ENCODE measurements at places on chromosomes 11 and 22.

GRCh38 chr11:43582024-43582862 is 98.3 kb upstream of the HSD17B12 start:
- no peak for DNase-seq

DNA sequence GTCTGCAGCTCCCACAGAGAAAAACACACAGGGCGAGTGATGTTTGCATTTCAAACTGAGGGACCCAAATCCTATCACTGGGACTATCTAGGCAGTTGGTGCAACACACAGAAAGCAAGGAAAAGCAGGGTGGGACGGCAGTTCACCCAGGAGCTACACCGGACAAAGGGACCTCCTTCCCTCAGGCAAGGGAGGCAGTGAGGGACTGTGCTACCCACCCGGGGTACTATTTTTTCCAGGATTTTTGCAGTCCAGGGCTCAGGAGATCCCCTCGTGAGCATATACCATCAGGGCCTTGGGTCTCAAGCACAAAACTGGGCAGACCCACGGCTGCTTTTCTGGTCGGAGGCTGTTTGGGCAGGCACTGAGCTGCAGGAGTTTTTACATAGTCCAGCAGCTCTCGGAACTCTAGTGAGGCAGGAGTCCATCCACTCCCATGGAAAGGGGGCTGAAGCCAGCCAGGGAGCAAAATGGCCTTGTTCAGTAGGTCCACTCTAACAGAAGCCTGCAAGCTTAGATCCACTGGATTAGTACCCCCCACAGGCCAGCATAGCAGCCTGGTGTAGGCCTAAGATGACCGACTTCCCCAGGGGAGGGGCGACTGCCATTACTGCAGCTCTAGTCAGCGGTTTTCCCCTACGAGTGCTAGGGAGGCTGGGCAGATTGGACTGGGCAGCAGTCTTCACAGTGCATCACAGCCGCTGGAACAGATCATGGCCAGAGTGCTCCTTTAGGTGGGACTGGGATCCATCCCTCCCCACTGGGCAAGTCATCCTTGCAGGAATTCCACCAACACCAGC is 28.2 kb downstream of the CARD18 start:
- no peak for DNase-seq

GRCh38 chr11:76260296-76260925 is 54.1 kb upstream of the WNT11 start:
- DNase-seq = no peak

GRCh38 chr11:44342616-44343015 is 32.7 kb upstream of the ALX4 start:
- no peak for DNase-seq

DNA sequence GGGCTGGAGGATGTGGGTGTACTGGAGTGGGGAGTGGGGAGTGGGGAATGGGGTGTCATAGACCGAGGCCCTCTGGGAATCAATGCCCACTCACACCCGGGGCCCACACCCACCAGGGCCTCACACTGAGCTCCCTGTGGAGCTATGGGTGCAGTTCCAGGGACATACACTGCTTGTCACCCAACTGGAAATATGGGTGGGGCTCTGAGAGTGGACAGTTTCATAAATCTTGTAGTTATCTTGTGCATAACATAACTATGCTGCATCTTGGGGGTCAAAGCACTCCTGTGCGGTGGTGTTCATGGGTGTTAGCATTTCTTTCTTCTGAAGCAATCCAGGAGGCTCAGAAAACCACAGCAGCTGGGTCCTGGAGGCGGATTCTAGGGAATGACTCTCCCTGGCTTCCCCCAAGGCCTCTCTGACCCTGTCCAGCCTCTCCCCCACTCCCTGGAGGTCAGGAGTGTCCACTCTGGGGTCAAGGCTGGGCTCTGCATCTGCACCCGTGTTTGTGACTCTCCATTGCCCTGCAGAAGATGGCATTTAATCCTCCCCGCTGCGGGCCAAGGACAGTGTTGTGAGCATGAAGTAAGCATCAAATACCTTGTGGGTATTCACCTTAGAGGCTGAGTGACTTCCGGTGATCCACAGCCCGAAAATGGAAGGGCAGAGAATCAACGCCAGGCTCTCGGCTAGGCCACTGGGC is 172.5 kb downstream of the CTTN start:
- DNase-seq = no peak

DNA sequence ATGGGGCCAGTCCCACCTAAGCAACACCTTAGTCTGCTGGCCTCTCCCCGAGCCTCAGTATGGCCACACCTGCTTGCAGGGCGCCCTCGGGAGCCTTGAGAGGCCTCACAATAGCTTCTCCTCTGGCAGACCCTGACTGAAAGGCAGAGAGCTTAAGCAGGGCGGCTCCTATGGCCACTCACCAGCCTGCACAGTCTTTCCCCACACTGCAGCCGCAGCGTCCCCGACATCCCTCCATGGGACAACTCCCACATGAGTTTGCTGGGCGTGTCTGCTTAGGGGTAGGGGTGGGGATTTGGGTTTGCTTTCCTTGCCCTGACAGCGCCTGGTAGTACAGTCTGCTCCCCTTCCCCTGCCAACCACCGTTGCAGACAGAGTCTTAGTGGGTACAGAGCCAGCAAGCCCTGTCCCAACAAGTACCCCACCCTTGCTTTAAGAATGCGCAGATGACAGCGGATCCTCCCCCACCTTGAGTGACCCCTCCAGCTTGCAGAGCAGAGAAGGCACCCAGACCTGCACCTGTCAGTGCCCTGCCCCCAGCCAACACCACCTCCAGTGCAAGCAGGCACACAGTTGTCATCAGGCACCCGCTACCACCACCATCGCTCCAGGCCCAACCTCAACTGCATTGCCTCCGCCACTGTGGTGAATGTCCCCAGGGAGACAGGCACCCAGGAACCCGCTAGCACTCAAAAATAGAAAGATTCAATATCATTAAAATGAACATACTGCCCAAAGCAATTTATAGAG is 413.8 kb upstream of the ARHGAP42 start:
- no peak for DNase-seq

DNA sequence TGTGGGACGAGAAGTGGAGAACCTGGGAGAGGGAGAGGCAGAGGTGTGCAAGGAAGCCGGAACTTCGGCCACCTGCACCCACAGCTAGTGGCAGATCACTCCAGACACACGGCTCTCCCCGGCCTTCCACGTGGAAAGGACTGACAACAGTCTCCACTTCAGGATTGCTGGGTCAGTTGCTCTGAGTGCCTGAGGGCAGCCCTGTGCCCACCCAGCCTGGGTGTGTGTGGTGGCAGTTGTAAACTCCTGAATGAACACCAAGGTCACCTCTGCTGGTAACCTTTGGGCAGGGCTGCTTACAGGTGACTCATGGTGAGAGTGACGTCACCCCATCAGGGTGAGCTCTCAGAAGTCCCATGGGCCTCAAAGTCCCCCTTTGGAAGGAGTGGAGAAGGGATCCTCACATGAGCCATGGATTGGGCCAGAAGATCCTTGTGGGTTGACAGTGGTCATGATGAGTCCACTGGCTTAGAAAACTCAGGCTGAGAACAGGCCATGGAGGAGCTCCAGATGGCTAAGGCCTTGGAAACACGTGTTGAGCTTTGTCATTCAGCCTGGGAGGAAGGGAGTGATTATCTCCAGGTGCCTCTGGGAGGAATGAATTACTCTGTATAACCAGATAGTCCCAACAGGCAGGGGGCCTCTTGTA is 71.3 kb downstream of the BCR start:
- no peak for DNase-seq

DNA sequence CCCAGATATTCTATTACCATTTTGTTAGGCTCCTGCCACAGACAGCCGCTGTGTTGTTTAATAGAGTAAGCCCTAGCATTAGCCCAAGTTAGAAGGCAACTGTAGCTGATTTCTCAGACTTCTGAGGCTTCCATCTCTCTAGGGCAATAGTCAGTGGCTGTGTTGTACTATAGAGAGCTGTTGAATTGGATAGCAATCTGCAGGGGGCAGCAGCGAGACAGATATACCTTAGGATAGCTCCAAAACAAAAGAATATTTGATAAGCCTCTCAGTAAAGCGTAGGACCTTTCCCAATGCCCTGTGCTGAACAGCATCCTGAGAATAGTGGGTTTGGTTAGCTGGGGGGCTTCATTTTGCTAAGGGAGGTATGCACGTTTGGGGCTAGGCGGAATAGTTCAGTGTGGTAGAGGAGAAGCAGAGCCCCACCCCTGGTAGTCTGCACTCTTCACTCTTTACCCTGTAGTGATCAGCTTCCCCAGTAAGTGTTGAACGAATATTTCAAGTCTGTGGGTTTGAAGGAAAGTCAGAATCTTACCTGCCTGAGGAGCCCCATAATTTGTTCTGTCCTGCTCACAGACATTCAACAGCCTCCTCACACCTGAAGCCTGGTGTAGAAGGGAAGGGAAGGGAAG is 515.1 kb downstream of the INSC start:
- no peak for DNase-seq

- no peak for DNase-seq
Observed at GRCh38 chr11:76194872-76195668, 11.2 kb downstream of the WNT11 start.

GRCh38 chr11:117989351-117990102 is 3.3 kb downstream of the IL10RA start:
- no peak for DNase-seq

DNA sequence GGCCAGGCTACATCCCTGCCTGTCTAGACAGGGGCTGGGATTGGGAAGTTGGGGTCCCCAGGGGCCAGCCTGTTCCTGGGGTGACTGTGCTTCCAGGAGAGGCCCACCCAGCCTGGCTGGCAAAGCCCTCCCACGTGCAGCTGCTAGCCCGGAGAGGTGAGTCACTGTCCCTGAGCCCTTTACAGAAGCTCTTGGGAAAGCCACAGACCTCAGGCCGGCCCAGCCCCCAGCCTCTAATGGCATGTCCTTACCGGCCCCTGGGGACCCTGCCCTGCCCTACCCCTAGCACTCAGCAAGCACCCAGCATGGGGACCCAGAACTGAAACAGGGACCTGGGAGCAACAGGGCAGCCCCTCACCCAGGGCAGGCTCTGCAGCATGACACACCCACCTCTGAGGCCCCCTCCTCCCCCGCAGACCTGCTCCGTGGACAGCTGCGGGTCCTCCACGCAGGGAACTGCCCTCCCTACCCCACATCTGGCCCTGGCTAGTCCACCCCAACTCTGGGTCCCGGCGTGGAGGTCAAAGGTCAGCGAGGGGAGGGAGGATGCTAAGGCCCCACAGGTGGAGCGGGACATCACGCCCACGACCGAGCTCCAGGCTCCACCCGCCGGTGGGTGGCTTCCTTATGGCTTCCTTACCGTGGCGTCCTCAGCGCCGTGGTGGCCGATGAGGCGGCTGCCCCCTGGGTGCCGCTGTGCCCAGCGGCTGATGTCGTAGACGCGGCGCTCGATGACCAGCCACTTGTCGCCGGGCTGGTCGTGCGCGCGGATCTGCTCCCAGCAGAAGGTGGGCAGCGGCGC is 615 bp downstream of the FADS3 start:
- no peak for DNase-seq
